Naive thymus-derived CD8-positive, alpha-beta T cell (primary cell): ENCODE measurements at places on chromosomes 4 and X.

DNA sequence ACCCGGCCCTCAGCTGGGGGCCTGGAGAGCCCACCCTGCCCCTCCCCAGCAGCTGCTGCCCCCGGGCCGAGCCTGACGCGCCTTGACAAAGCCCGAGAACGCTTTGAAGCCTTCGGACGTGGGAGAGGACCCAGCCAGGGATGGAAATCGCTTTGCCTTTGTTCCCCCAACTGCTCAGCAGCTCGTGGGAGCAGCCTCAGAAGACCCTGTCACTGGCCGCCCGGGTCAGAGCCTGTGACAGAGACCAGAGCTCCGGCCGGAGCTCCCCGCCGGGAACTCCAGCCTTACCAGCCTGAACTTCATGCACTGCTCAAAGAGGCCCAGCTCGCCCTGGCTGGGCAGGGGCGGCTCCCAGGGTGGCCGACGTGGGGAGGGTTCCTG, 2.6 kb upstream of the SLC6A8 start:
- DNase-seq: no peak

DNA sequence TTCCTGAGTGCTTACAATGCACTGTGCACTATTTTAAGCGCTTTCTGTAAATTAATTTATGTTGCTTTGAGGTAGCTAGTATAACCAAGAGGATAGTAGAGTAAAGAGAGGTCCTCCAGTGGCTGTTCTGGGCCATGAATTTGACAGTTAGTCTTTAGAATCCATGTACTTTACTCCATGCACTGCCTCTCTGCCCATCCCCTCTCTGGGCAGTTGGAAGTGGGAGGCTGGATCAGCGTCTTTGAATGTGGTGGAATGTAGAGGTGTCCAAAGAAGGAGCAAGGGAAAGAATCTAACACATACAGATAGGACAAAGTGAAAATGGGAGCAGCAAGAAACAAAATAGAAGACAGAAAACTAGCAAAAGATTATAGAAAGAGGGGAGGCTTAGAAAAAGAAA, 712.6 kb downstream of the GRID2 start:
- DNase-seq: no peak

GRCh38 chr4:47315346-47315745, 148.2 kb downstream of the COMMD8 start:
- no peak for DNase-seq

- no peak for DNase-seq
These were observed 69.3 kb downstream of the SH3RF1 start for GRCh38 chr4:169201222-169202144.

DNA sequence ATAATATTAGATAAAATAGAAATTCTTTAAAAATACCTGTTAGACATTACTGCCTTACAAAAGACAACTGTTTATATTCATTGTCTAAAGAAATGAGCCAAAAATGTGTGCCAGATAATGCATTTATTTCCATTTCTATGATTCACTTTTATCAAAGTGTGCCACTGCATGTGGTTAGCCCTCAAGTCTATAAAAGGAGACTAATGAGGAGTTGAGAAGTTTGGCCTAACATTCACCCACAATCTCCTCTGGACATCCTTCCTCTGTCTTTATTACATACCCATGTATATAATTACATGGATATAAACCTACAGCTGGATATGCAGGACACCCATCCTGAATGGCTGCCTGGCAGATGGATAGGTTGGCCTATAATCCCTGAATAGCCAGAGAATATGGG, 42.6 kb upstream of the PDE5A start:
- no peak for DNase-seq

- no peak for DNase-seq
These were observed 117.5 kb downstream of the DNAAF6 start for GRCh38 chrX:107323786-107324492.

GRCh38 chr4:71231129-71232055, 107.4 kb upstream of the SLC4A4 start:
- no peak for DNase-seq

GRCh38 chrX:63743596-63743995, 41.4 kb downstream of the ARHGEF9 start:
- DNase-seq: no peak

DNA sequence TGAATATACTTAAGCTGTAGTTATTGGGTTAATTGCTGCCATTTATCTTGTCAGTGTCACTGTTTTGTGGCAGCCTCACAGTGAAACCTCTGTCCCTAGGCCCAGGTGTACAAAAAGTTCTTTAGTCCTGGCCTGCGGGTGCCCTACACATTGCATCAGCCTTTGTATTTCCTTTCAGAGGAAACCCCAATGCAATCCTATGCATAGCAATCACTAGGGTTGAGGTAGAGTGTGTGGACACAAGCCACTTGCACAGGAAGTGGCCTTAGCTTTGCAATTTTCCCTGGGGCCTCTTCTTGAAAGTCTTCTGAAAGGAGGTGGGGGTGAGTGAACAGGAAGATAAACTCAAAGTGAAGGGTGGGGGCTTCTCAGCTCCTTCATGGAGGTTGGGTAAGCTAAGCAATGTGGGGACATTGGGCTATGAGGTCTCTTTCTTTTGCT, 27.8 kb downstream of the VSIG4 start:
- no peak for DNase-seq

- DNase-seq: no peak
These were observed 1.7 kb upstream of the AFP start for GRCh38 chr4:73434311-73434710.

DNA sequence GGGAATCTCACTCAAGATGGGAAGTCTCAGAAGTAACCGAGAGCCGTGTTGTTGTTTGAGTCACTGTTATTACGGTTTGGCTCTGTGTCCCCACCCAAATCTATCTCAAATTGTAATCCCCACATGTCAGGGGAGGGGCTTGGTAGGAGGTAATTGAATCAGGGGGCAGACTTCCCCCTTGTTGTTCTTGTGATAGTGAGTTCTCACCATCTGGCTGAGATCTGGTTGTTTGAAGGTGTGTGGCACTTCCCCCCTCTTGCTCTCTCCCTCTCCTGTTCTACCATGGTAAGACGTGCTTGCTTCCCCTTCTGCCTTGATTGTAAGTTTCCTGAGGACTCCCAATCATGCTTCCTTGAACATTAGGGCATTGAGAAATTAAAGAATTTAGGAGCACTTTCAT, 37.0 kb downstream of the HAND2 start:
- DNase-seq: no peak

DNA sequence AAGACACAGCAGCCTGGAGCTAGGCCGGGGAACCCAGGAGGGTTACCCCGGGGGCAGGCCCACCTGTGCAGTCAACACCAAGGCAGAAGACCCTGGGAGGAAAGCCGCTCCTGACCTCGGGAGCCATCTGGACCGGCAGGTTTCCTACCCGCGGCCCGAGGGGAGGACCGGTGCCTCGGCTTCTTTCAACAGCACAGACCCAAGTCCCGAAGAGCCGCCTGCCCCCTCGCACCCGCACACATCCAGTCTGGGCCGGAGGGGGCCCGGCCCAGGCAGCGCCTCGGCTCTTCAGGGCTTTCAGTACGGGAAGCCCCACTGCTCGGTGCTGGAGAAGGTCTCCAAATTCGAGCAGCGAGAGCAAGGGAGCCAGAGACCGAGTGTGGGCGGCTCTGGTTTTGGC, 157.8 kb downstream of the SOWAHB start:
- no peak for DNase-seq

- DNase-seq: peak; percentile 19
These were observed 3.7 kb upstream of the GPR82 start for GRCh38 chrX:41720125-41720779.

- DNase-seq: no peak
These were observed 41.0 kb upstream of the UGT2B17 start for GRCh38 chr4:68617003-68617698.

DNA sequence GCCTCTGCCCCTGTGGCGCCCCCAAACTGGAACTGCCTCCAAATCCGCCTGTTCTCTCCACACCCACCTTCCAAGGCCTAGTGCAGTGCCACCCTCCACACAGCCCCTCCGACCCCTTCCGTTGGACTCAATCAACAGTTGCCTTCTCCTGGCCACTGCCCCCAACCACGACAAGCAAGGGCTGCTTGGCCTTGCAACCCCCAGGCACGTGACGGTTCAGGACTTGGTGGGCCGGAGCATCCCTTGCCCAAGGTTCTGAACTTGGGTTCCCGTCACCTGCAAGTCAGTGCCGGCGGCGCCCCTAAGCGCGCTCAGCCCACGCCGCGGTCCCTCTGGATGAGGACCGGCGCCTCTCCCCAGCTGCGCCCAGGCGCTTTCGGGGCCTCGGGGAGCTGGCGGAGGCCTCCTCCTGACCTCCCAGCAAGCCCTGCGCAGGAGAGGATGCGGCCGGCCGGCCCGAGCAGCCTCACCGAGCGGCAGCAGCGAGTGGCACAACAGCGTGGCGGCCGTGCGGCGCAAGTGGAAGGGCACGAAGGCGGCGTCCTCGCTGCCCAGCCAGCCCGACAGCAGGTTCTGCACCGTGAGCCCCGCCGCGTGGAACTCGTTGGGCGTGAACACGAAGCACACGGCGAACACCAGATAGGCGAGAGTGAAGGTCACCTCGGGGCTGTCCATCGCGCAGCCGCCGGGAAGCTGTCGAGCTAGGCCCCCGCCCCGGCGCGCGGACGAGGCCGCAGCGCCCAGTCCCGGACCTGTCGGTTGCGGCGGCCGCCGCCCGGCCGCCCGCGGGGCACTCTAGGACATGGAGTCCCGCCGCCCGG, 750 bp downstream of the TMEM129 start:
- peak; percentile 49 for DNase-seq

DNA sequence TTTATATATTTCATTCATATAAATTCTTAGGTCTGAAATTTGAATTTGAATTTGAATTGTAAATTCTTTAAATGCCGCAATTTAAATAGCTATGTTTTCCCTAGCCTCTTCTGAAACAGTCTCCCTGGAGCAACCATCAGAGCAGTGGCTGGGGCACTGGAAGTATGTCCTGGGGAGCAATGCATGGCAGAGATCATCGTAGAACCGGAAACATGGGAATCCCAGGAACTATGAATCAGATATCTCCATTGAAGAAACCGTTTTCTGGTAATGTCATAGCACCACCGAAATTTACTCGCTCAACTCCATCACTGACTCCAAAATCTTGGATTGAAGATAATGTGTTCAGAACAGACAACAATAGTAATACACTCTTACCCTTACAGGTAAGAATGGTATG, 4.9 kb downstream of the CPEB2 start:
- DNase-seq: no peak

DNA sequence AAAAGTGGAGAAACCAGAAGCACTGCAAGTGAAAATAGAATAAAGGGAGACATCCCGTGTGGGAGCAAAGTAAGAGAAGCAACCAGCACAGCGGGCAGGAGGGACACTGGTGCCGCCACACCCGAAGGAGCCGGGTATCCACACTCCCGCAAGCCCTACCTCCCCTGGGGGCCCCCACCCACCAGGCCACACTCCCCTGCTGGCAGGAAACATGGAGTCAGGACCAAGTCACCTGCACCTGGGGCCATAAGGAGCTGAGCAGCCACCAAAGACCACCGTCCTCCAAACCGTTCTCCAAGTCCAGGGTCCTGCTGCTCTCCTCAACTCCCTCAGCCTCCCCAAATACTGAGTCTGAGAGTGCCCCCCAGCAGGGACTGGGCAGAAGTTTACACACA, 30.5 kb downstream of the FGFRL1 start:
- no peak for DNase-seq

DNA sequence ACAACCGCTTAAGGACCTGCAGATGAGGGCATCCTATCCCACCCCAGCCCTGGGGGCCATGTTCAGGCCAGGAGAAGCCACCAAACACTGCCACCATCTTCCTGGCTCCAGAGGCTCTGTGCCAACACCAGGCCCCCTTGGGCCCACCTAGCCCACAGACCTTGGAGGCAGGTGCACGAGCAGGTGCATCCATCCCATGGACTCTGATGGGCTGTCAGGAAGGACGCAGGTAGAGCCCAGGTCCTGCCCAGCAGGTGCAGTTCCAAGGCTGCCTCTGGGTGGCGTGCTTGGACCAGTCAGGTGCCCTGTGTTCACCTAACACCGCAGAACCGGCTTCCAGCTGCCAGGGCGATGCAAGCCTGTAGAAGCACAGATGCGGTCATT, 22.8 kb upstream of the PDE6B start:
- DNase-seq: peak; percentile 66

GRCh38 chr4:6974138-6974848, 64.7 kb downstream of the TBC1D14 start:
- peak; percentile 79 for DNase-seq

GRCh38 chrX:17527135-17527701, 152.2 kb downstream of the NHS start:
- DNase-seq: no peak

GRCh38 chr4:23171976-23172375, 479.2 kb downstream of the GBA3 start:
- DNase-seq: no peak

- DNase-seq: no peak
These were observed 124.8 kb upstream of the PACRGL start for GRCh38 chr4:20575486-20575885.

DNA sequence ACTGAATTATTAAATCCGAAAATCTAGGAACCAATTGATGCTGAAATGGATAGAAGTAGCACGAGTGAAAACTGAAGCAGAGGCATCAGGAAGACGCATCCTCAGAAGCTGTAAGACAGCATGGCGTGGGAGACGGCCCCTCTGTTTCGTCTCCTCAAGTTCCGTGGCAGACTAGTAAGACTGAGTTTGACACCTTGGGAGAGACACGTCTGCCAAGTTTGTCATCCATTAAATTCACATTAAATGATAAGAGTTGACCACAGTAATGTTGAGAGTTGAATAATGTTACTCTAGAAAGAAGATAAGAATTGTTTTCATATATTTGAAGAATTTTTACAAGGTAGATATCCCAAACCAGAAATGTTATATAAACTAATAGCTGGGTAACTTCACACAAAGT, 736.1 kb upstream of the FRG1 start:
- no peak for DNase-seq

DNA sequence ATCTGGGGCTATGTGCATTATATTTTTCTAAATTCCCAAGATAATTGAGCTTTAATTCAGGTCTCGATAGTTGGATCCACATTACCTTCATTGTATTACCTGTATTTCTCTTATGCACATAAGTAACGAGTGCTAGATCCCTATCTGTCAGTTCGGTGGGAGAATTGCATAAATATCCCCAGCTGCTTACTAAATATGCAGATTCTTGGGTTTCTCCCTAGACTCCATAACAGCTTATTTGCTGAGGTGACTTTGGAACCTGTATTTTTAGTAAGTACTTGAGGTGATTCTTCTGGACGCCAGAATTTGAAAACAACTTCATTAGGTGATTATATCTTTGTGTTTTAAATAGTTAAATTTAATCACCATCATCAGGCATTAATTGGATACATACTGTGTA, 15.0 kb downstream of the UGT8 start:
- DNase-seq: no peak

- no peak for DNase-seq
These were observed 12.9 kb downstream of the DCTD start for GRCh38 chr4:182904211-182904761.

- DNase-seq: no peak
These were observed 249.2 kb upstream of the RPS6KA3 start for GRCh38 chrX:20515841-20516461.

GRCh38 chr4:76556452-76556851, 121.4 kb downstream of the SHROOM3 start:
- no peak for DNase-seq

DNA sequence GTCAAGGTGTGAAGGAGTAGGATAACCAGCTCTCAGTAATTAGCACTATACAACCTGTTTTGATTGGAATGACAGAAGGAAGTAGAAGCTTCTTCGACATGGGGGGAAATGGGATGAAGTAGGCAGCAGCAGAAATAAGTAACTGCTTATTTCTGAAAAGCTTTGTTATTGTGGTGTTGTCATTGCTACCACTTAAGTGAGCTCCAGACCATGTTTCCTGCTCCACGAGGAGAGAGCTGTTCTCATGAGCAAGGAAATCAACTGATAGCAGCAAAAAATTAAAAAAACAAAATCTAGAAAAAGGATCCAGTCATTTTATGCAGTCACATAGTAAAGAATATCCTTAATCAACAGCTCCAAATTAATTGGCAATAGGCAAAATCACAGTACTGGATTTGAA, 106.1 kb upstream of the TLL1 start:
- DNase-seq: no peak
